ENCODE measurements at places on chromosomes 1 and 21. TPM values are rescaled to one million over a fixed set of nuclear protein-coding genes. Genes with fewer than 3 reads are reported as not detected.

CFAP74 gene
- not detected for total RNA-seq

B3GALT2 gene
- total RNA-seq, result not detected

PODN gene
- total RNA-seq, result not detected

GPR3 gene
- 2.8 TPM for total RNA-seq

CFAP141 gene
- not detected for total RNA-seq

HIVEP3 gene
- total RNA-seq, result 4.8 TPM

HFM1 gene
- 0.20 TPM for total RNA-seq

FTCD gene
- total RNA-seq, result 0.69 TPM

POU3F1 gene
- total RNA-seq, result not detected
